Anterior cingulate cortex (tissue), 58 donors: ENCODE measurements at places on chromosomes 6 and 20.

DNA sequence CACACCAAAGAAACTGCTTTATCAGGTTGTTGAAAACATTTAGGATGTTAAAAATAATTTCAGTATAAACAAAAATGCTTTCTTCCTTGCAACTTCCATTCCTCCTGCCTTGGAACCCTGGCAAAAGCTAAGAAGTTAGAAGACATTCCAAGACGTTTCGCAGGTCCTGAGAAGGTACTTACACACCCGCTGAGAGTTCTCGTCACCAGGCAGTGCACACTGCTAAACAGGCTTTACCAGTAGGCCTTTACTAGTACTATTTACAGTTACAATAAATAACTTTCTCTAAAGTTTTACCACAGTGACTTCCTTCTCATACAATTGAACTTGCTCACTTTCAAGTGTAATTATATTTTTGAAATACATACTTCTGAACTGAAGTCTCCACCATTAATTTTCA, 81.4 kb upstream of the RPS6KA2 start:
- DNase-seq = no peak

DNA sequence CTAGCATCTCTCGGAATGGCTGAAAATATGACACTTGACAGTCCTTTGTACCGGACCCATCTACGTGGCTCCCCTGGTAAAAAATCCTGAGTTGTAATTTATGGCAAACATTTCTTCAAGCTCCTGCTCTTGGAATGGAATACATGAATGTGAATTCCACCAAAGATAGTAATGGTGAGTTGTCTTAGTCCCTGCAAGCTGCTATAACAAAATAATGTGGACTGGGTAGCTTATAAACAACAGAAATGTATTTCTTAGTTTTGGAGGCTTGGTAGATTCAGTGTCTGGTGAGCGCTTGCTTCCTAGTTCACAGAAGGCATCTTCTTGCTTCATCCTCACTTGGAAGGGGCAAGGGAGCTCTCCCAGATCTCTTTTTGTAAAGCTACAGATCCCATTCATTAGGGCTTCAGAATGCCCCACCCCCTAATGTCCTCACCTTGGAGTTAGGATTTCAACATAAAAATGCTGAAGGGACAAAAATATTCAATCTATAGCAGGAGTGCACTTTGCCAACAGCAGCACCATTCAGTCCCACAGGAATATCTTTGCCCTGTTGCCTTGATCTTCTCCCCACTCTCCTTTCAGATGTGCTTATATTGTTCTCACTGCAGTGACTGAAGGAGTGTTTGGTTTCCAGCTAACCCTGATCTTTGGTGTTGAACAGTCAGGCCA, 167.8 kb upstream of the HDAC2 start:
- DNase-seq = no peak

GRCh38 chr20:14924433-14924832, 587.0 kb upstream of the FLRT3 start:
- no peak for DNase-seq

- DNase-seq = no peak
These were observed 48.0 kb downstream of the TMEM170B start for GRCh38 chr6:11585426-11586016.

- DNase-seq = no peak
These were observed 23.7 kb downstream of the RANBP9 start for GRCh38 chr6:13687917-13688351.

GRCh38 chr6:148313488-148313887, 29.1 kb upstream of the SASH1 start:
- no peak for DNase-seq

GRCh38 chr6:25454136-25454535, 175.0 kb downstream of the CARMIL1 start:
- no peak for DNase-seq

DNA sequence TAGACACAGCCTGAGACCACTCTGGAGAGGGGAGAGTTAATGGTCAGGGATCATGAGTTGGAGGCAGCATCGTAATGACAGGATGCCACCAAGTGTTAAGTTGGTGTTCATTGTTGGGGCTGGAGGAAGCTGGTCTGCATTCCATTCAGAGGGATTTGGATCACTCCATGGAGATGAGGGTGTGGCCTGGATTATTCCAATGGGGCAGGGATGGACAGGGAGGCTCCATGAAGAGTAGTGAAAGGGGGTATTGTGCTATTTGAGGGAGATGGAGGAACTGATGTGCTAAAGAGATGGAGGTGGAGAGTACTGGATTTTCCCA, 1.1 kb downstream of the SAPCD1 start:
- DNase-seq = no peak

- no peak for DNase-seq
These were observed 5.0 kb upstream of the MPC1 start for GRCh38 chr6:166387642-166388289.

- no peak for DNase-seq
These were observed 21.3 kb downstream of the PLCB1 start for GRCh38 chr20:8153281-8153908.

DNA sequence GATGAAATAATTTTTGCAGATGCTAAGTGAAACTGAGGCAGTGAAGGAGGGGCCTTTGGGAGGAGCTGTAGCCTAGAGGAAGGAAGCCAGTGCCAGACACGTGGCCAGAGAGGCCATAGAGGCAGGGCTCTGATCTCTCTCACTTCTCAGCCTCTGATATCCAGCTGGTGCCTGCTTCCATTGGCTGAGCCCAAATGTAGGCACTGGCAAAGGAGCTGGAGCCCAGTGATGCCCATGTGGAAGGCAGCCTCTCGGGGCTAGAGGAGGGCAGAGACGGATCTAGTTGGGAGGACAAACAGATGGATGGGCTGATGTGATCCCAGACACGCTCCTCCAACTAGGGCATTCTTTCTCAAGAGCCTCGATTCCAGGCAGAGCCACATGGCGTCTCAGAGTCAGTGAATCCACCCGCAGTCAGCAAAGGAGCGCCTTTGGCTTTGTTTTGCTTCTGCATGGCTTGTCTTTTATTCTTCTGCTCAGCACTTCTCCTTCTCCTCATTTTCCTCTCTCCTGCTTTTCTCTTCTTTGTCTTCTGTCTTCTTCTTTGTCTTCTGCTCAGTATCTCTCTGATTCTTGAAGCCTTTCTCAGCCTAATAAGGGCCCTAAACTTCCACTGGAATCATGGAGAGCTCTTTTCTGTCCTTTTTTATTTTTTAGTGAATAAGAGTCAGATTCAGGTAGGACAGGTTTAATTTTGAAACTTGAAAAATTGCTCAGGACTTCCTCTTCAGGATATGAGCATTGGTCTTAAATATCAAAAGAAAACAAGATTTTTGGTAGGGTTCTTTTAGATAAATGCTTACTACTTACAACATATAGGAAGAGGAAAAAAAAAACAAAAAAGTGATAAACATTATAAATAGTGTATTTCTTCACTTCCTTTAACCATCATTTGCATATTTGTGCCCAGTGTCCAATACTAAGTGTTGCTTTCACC, 41.8 kb downstream of the CYP24A1 start:
- DNase-seq = no peak

DNA sequence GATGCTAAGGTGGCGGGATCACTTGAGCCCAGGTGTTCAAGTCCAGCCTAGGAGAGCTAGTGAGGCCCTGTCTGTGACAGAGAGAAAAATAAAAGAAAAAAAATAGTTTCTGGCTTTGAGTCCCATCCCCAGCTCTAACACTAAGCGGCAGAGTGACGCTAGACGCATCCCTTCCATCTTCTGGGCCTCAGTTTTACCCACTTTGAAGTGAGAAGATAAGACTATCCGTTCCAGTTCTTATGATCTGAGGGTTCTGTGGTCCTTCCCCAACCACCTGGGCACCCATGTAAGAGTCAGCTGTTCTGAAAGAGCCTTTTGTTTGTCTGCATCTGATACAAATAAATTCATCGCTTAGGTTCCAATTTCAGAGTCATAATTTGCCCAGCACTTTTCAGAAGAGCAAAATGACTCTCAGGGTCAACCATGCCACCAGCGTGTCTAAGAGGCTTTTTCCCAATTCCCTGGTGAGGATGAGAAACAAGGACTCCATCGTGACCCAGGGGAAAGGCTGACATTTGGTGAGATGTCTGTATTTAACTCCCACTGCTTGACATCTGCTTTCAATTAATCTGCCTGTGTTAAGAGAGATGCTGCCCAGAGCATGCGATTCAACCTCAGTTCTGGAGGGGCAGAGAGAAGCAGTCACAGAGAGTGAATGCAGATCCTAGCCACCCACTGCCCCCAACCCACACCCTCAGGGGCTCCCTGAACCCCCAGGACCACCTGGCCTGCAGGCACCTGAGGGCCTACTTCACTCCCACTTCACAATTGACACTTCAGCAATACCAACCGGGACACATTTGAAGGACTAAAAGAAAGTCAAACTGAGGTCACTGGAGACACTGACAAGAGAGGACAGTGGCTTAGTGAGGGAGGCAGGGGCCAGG, 131.6 kb upstream of the TOP1 start:
- DNase-seq = no peak

- DNase-seq = no peak
These were observed 190.9 kb downstream of the LAMA2 start for GRCh38 chr6:129073691-129074395.

DNA sequence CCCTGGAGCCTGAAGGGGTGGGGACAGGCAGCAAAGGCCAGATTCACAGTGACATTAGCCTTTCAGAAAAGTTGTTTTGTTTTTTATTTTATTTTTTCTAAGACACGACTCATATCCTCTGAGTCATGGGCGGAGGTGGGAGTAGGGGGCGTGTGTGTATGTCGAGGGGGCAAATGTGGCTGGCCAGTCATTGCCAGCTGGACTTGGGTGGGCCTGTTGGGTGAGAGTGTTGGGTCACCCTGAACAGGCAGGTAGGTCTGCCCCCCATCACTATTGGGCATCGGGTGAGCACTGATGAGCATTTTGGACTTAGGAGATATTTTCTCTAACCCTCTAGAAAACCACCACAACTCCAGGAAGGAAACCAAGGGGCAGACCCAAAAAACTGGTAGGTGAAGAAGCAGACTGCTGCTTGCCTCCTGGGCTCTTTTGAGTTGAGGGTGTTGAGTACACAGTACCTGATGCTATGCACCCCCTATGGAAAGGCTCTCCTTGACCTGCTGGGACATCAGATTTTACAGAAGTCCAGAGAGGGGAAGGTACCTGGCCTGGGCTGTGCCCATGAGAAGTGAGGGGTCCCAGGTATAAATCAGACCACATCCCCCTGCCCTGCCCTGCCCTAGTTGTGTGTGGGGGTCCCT, 5.6 kb downstream of the SMIM29 start:
- DNase-seq = no peak

- no peak for DNase-seq
These were observed 38.6 kb downstream of the KIAA0408 start for GRCh38 chr6:127420556-127420955.

GRCh38 chr6:5580736-5581581, 319.6 kb downstream of the FARS2 start:
- DNase-seq = no peak

DNA sequence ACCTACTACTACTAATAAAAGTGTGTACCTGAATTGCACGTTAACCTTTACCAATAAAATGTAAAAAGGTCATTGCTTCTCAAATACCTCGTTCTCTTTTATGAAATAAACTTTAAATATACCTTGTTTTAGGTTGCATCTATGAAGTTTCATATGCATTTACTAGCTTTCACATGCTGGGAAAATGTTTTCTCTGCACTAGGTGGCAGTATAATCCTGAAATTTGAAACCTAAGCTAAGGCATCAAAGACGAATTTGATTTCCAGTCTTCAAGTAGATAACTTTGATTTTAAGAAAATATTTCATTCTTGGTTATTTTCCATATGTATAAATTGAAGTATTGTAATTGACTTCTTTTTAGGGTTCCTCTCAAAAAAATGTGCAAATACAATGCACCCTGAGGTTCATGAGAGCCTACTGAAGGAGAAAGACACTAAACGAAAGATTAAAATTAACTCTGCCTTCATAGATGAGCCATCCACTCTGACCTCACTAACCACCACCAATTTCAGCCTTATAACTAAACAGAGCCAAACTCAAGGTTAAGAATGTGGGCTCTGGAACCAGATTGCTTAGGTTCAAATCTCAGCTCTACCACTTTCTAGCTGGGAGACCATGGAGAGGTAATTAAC, 7.3 kb upstream of the COL9A1 start:
- no peak for DNase-seq

GRCh38 chr20:62624325-62624690, 18.0 kb upstream of the SLCO4A1 start:
- DNase-seq = no peak

DNA sequence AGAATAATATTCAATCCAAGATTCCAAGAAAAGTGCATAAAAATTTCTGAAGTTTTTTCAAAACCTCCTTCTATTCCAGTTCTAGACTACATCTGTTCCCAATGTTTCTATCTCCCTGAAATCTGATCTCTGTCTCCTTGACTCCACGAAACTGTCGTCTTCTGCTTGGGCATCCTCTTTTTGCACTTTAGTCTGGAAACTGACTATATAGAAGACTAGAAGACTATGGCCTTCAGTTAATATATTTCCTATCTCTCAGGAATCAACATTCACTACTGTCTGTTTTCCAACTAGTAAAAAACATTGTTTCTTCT, 745.4 kb upstream of the ADGRB3 start:
- DNase-seq = no peak

DNA sequence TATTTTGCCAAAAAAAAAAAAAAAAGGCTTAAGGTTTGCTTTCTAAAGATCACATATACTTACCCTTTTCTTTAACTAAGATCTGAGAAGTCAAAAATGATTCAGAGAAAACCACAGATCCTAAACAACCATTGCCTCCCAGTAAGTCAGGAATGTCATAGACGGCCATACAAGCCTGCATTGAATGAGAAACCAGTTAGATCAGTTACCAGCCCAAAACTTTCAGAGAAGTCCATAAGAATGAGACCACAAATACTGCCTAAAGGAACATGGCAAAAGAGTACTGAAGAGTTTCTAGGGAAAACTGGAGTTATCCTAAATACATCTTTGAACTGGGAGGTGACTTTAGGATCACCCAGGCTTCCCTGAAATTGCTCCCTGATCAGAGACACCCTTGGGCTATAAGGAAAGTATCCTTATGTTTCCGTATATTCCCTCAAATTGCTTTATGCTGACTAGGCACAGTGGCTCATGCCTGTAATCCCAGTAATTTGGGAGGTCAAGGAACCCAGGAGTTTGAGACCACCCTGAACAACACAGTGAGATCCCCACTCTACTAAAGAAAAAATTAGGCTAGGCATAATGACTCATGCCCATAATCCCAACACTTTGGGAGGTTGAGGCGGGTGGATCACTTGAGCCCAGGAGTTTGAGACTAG, 79.4 kb upstream of the SLC4A11 start:
- no peak for DNase-seq

DNA sequence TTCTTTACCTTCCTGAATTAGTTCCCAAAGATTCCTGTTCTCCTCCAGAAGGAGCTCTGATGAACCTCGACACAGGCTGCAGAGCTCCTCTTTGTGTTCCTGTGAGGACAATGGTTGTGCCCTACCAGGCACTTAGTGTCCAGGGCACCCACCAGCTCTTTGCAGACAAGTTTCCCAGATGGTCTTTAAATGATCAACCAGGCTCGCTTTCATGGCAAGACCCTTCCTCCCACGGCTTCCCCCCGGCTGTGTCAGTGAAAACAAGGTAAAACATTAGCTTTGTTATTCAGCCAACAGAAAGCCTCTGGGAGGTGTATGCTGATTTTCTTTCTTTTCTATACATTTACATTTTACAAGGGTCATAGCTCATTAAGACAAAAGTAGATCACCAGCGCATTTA, 32.3 kb upstream of the CNKSR3 start:
- DNase-seq = no peak
